Hematopoietic multipotent progenitor cell treated with erythropoietin and hydrocortisone succinate and interleukin-3 and kit ligand, for 4 days (in vitro differentiated cells): ENCODE measurements at places on chromosomes 13 and 19.

DNA sequence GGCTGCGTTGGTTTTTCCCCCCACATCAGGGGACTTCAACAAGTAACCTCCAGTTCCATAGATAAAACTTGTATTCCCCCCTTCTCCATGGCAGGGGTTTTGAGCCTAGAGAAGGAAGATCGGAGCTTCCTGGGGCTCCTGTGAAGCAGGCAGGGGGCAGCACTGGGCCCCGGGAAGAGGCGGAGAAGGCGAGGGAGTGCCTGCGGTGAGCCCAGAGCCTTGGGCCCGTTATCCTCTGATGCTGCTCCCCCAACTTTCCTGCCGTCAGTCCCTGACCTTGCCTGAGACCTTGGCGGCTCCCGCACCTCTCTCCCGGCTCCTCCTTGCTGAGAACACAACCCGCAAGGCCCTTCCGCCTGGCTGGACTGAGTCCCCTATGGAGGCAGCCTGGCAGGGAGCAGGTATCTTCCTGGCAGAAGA lies 2.5 kb downstream of the LIPE start:
- DNase-seq = no peak

GRCh38 chr19:1261798-1262622 lies 7.1 kb upstream of the CIRBP start:
- peak; percentile 60 for DNase-seq

- DNase-seq = no peak
Observed at GRCh38 chr13:108705031-108705430, 75.6 kb downstream of the MYO16 start.

GRCh38 chr13:34214686-34215085 lies 396.7 kb downstream of the RFC3 start:
- no peak for DNase-seq

- DNase-seq = no peak
Observed at GRCh38 chr19:48247212-48247611, 8.5 kb downstream of the CARD8 start.
